Muscle of back (tissue), 13 donors: ENCODE measurements at places on chromosomes 3 and 15.

DNA sequence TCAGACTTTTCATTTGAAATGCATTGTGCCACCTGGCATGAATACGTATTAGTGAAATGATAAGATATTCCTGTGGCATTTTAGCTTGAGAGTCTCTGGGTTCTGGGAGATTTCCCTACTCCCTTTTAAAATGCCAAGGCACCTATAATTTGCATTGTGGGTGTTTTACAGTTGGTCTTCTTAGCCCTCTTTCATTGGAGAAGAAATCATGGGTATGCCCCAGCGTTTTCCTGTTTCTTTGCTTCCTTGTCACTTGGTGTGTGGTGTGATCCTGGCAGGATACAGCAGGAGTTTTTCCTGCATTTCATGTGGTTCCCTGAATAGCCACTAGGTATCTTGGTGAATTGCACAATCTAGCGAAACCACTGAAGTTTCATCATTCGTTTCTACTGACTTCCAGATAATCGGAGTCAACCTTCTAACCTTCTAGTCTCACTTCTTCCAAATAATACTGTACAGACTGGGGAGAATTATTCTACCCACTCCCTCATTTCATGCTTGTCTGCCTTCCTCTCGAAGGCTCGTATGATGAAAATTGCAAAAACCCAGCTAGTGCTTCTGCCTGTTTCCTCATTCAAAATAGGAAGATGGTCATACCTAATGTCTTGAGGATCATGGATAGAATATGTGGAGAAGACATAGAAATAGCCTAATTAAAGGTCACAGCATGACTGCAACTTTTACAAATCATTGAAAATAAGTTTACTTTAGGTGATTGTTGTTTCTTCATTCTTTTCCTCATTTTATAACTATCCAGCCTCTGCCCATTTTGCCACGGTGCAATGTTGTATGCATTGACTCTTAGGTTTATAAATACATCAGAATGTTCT lies 2.6 kb downstream of the BHLHE40 start:
- no peak for DNase-seq

DNA sequence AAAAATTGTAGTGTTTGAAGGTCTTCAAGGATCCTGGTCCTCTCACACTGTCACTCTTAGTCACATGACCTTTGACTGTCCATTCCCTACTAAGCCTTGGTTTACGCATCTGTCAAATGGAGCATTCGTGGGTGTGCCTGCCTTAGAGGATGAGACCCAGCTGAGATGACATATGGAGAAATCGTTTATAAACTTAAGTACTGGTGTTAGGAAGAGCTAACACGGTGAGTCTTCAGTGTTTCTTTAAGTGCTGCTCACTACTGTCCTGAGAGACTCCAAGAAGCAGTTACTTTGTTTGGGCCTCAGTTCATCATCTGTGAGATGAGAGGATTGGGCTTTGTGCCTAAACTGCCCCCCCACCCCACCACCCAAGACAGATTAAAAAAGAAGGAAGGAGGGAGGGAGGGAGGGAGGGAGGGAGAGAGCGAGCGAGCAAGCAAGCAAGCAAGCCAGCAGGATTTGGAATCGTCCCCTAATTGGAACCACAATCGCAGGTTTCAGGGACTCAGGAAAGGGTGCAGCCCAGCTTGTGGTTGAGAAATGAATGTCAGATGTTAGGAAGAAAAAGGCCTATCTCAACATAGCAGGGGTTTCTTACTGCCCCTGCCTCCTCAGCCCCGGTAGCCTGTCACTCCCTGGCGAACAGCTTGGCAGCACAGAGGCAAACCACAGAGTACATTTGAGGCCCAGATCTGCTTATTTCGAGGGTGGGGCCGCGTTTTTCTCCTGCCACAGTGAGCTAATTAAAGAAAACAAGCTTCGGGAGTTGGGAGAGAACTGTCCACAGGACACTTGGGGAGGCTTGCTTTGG lies 32.7 kb downstream of the SMAD3 start:
- peak; percentile 88 for DNase-seq

GRCh38 chr3:38257583-38257982 lies 8.0 kb upstream of the SLC22A13 start:
- no peak for DNase-seq

DNA sequence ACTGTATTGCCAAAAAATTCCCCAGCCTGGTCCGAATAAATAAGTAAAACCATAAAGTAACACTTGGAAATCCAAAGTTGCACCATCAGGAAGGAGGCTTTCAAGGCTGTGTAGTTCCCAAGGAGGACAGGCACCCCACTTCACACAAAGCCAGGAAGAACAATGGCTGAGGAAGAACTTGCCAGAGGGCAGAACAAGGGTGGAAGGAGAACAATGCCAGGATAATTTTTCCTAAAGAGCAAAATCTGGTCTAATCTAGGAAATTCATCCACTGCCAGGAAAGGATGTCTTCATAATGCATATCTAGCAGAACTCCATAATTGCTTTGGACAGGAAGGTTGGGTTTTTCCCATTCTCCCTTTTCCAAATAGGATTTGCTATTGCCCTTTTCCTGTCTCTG lies 15.7 kb upstream of the ARID3B start:
- no peak for DNase-seq

GRCh38 chr3:183149915-183150750 lies 12.4 kb downstream of the LAMP3 start:
- no peak for DNase-seq

- DNase-seq: peak; percentile 62
Measured at GRCh38 chr3:38479431-38480092, 16.6 kb upstream of the EXOG start.

DNA sequence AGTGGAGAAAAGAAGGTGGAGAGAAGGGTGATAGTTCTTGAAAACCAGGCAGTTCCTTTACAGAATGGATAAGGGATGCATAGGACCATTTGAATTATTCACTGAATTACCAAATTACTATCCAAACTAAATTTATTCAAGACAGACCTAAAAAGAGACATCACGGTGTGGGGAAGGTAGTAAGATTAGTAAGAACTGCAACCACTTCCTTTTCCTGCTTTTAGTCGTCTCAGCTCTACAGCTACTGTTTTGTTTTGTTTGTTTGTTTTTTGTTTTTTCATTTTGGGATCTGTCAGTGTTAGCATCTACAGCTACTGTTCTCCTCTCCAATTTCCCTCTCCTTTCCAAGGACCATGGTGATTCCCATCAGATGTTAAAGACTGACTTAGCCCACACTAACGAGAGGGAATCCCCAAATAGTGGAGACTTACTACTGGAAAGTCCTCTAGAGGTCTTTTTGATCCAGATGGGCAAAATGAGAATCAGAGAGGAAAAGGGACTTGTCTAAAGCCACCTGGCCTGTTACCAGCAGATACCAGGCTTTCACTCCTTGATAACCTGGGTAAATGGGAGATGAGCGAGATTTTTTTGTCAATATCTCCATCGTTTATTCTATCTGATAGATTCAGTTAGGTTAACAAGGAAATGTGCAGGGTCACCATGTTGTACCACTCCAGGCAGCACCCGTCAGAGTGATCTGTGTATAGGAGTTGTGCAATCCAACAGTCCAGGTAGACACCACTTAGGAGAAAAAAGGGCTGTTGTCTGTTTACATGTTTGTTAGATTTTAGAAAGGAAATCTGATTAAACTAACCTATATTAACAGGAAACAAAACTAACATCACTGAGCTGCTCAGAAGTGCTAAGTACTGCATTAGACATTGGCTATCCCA lies 6.0 kb downstream of the HCLS1 start:
- no peak for DNase-seq

GRCh38 chr15:42083916-42084315 lies 10.4 kb downstream of the PLA2G4D start:
- DNase-seq: no peak

- peak; percentile 82 for DNase-seq
Measured at GRCh38 chr15:74382004-74382816, 14.8 kb upstream of the CYP11A1 start.

- no peak for DNase-seq
Measured at GRCh38 chr3:53139906-53140846, 9.9 kb upstream of the RFT1 start.

DNA sequence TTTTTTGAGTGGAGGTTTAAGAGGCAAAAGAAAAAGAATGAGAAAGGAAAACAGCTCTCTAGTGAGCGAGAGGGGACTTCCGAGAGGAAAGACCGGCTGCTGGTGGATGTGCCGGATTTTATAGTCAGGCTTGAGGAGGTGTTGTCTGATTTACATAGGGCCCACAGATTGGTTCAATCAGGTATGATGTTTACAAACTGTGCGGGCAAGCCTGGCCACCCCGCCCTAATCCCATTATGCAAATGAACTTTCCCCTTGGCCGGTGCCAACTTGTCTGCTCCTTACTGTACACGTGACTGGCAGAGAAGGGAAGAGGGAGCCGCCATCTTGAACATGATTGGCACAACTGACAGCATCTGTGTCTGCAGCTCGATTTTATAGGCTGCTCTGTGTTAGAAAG lies 44.7 kb downstream of the FAM43A start:
- DNase-seq: no peak

GRCh38 chr3:359672-360071 lies 163.1 kb downstream of the CHL1 start:
- DNase-seq: no peak

- no peak for DNase-seq
Measured at GRCh38 chr15:87269566-87269965, 987.0 kb downstream of the NTRK3 start.

DNA sequence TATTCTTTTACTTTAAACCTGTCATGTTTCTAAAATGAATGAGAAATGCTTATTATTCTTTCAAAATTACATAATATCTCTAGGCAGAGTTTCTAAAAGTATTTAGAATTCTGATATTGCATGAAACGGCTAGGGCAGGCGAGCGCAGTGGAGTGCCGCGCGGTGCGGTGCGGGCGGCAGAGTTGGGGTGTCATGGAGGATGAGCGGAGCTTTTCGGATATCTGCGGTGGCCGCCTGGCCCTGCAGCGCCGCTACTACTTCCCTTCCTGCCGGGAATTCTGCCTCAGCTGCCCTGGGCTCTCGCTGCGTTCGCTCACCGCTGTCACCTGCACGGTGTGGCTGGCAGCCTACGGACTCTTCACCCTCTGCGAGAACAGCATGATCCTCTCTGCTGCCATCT lies 12.6 kb downstream of the BNIP2 start:
- DNase-seq: no peak

GRCh38 chr15:77033417-77033728 lies 37.5 kb downstream of the TSPAN3 start:
- no peak for DNase-seq

DNA sequence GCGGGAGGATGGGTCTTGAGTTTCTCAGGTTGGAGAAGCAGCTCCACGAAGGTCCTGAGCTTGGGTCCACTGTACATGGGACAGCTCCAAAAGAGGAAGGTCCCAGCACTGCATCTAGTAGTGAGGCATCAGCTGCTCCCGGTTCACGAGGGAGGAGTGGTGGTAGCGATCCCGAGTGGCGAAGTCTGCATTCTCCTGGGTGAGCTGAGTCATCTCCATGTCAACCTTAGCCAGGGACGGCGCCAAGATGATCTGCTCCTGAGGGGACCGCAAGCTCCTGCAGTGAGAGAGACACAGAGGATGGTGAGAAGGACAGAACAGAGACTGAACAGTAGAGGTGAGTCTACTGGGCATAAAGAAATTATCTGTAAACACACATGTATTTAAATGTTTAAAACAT lies 28.0 kb upstream of the HEG1 start:
- no peak for DNase-seq

- no peak for DNase-seq
Measured at GRCh38 chr3:112126511-112126911, 6.5 kb downstream of the GCSAM start.

DNA sequence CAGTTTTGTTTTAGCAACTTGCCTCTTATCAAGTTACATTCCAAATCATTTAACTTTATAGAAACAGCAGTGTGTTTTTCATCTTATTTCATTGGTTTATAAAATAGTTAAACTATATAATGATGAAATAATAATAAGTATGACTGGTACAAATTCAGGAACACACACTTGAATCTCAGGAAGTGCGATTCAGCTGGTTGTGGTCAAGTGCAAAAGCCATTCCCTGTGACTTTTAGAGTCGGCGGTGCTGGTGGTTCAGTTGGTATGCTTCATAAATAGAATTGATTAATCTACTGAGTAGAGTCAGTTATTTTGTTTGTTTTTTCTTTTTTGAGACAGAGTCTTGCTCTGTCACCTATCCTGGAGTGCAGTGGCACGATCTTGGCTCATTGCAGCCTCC lies 22.7 kb downstream of the SACM1L start:
- DNase-seq: no peak

DNA sequence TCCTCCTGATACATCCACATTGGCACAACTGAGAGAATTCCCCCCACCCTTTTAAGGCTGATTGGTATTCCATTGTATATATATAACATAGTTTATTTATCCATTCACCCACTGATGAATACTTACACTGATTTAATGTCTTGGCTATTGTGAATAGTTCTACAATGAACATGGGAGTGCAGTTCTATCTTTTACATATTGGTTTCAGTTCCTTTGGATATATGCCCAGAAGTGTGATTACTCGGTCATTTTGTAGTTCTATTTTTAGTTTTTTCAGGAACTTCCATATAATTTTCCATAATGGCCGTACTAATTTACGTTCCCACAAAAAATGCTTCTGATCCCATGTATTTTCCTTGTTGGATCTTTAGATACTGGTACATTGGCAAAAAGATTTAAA lies 135.3 kb downstream of the FMN1 start:
- DNase-seq: peak; percentile 34

GRCh38 chr3:197956626-197956988 lies 3.4 kb upstream of the LMLN start:
- no peak for DNase-seq

- DNase-seq: peak; percentile 15
Measured at GRCh38 chr15:33374226-33374914, 63.6 kb downstream of the RYR3 start.

DNA sequence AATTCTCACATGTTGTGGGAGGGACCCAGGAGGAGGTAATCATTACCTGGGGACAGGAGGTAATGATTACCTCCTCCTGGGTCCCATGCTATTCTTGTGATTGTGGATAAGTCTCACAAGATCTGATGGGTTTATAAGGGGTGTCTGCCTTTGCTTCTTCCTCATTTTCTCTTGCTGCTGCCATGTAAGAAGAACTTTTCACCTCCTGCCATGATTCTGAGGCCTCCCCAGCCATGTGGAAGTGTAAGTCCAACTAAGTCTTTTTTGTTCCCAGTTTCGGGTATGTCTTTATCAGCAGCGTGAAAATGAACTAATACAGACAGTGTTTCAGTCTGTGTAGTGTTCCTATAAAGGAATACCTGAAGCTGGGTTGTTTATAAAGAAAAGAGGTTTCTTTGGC lies 13.1 kb upstream of the KCTD6 start:
- no peak for DNase-seq

DNA sequence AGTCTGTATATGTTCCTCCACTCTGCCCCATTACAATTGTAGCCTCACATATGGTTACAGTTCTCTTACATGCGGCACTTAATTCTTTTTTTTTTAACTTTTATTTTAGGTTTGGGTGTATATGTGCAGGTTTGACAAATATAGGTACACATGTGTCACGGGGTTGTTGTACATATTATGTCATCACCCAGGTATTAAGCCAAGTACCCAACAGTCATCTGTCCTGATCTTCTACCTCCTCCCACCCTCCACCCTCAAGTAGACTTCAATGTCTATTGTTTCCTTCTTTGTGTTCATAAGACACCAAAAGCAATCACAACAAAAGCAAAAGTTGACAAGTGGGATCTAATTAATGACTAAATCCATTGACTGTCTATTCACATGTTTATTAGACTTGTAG lies 144.6 kb upstream of the TP63 start:
- no peak for DNase-seq
